ENCODE measurements at places on chromosomes 6 and 20. TPM values are rescaled to one million over a fixed set of nuclear protein-coding genes. Genes with fewer than 3 reads are reported as not detected.
A peak's percentile ranks its signal among the peaks of the same experiment; 100 is the strongest.

GRCh38 chr6:44133003-44133931, 5.9 kb downstream of the TMEM63B start:
- DNase-seq = no peak
- no peaks in the 10 kb centered on the region for H3K36me3 ChIP-seq
- peaks cover 11% of the 10 kb centered on the region for H3K4me1 ChIP-seq
- H3K27ac ChIP-seq = peak overlapping the region; percentile 54
- H3K4me3 ChIP-seq = no peak overlapping the region
- no peaks in the 10 kb centered on the region for H3K27me3 ChIP-seq

GRCh38 chr6:122650403-122650802, 40.2 kb downstream of the PKIB start:
- no peaks in the 10 kb centered on the region for H3K36me3 ChIP-seq
- H3K4me3 ChIP-seq = no peak overlapping the region
- H3K27me3 ChIP-seq = no peaks in the 10 kb centered on the region
- H3K27ac ChIP-seq = no peak overlapping the region
- H3K4me1 ChIP-seq = no peaks in the 10 kb centered on the region
- DNase-seq = no peak

GRCh38 chr20:62517901-62518610, 42.3 kb upstream of the GATA5 start:
- no peaks in the 10 kb centered on the region for H3K27me3 ChIP-seq
- H3K36me3 ChIP-seq = no peaks in the 10 kb centered on the region
- no peak overlapping the region for H3K4me3 ChIP-seq
- H3K4me1 ChIP-seq = no peaks in the 10 kb centered on the region
- H3K27ac ChIP-seq = no peak overlapping the region

- no peak overlapping the region for H3K27ac ChIP-seq
- H3K27me3 ChIP-seq = no peaks in the 10 kb centered on the region
Measured at GRCh38 chr6:41840326-41840725, 52.8 kb downstream of the TOMM6 start.

GRCh38 chr6:101528801-101529200, 135.3 kb downstream of the GRIK2 start:
- no peaks in the 10 kb centered on the region for H3K36me3 ChIP-seq
- no peak for DNase-seq
- no peaks in the 10 kb centered on the region for H3K27me3 ChIP-seq
- H3K27ac ChIP-seq = no peak overlapping the region
- no peaks in the 10 kb centered on the region for H3K4me1 ChIP-seq

DNA sequence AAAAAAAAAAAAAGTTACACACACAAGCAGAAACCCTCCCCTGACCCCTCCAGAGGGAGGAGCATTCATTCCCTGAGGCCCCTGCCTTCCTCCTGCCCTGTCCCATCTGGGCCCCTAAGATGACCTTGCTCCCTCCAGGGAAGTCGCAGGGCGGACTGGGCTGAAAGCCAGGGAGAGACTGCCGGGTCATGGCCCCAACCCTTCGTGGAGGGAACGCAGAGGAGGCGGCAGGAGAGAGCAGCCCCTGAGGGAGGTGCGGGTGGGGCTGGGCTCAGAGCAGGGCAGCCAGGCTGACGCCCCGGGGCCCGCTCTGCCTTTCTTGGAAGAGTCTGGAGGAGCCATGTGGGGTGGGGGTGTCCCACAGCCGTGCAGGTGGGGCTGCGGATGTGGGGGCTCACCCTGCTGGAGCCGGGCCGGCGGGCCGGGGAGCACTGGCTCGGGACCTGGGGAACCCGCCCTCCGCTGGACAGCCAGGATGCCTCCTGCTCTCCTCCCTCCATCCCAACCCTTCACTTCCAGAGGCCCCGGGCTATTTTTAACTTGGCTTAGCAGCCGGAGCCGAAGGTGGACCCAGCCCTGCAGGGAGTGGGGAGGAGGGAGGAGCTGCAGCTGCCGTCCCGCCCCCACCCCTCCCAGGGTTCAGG, 15.0 kb upstream of the ABHD16B start:
- peaks cover 33% of the 10 kb centered on the region for H3K27me3 ChIP-seq
- H3K4me3 ChIP-seq = no peak overlapping the region
- H3K4me1 ChIP-seq = peaks cover 18% of the 10 kb centered on the region
- no peak for DNase-seq
- H3K36me3 ChIP-seq = no peaks in the 10 kb centered on the region

DNA sequence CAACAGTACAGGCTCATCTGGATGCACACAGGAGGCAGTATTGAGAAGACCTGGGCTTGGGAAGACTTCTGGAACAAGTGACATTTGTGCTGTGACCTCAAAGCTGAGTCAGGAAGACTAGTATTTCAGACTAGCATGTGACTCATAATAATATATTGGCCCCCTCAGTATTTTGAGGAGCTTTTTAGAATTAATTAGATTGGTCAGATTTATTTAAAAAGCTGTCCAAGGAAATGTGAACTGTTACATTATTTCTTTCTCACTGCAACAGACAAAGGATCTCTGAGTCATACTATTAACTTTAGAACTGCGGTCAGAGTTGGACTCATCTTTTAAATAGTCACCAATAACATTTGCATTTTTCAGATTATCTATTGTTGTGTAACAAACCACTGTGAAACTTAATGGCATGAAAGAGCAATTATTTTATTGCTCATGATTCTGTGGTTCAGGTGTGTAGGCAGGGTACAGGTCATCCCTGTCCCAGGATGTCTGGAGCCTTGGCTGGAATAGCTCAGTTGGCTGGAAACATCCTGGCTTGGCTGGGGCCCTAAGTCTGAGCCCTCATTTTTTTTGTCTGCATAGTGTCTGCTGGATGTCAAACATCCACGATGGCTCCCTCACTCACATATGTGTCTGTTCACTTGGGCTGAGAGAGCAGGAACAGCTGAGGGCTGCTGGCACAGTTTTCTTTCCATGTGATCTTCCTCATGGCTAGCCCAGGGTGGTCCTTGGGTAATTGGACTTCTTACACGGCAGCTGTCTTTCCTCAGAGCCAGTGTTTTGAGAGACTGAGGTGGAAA, 46.9 kb downstream of the MAP3K4 start:
- no peak for DNase-seq
- H3K36me3 ChIP-seq = peaks cover 10% of the 10 kb centered on the region
- no peak overlapping the region for H3K27ac ChIP-seq
- no peaks in the 10 kb centered on the region for H3K4me1 ChIP-seq
- H3K4me3 ChIP-seq = no peak overlapping the region
- H3K27me3 ChIP-seq = no peaks in the 10 kb centered on the region

Gene CTAGE9
- total RNA-seq = not detected

Gene OR2B6
- total RNA-seq = not detected

Gene KCNQ2
- not detected for total RNA-seq

Gene HLA-DOA
- 6.7 TPM for total RNA-seq
